ENCODE measurements at places on chromosomes 1 and 21.

- DNase-seq: peak; percentile 41
Observed at GRCh38 chr1:27571439-27572018, 32.4 kb downstream of the AHDC1 start.

GRCh38 chr1:226129230-226129629 is 57.3 kb downstream of the ACBD3 start:
- no peak for DNase-seq

GRCh38 chr1:222948079-222948478 is 133.2 kb downstream of the DISP1 start:
- no peak for DNase-seq

DNA sequence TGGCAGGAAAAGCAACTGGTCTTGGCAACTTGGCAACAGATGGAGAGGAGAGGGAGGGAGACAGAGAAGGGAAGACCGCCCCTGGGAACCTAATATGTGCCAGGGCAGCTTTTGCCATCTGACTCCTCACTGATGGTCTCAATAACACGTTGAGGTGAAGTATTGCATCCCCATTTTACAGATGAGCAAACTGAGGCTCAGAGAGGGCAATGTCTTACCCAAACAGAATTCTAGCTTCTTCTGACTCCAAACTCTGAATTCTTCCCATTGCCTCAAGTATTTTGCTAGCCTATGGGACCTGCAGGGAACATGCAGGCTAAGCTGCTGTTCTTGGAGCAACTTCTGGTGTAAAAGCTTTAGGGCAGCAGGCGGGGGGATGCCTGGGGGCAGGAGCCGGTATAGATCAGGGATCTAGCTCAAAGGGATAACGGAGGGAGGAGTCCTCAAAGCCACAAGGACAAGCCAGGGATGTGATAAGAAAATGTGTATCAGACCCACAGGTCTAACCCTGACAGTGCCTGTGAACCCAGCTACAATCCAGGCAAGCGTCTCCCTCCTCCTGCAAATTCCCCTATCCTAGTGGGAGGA is 7.2 kb upstream of the GUCA2A start:
- no peak for DNase-seq

- no peak for DNase-seq
Observed at GRCh38 chr1:224704107-224704735, 88.1 kb downstream of the CNIH3 start.

- DNase-seq: peak; percentile 46
Observed at GRCh38 chr1:2982615-2983318, 38.5 kb upstream of the ACTRT2 start.

GRCh38 chr1:224783006-224783651 is 146.3 kb upstream of the DNAH14 start:
- no peak for DNase-seq

DNA sequence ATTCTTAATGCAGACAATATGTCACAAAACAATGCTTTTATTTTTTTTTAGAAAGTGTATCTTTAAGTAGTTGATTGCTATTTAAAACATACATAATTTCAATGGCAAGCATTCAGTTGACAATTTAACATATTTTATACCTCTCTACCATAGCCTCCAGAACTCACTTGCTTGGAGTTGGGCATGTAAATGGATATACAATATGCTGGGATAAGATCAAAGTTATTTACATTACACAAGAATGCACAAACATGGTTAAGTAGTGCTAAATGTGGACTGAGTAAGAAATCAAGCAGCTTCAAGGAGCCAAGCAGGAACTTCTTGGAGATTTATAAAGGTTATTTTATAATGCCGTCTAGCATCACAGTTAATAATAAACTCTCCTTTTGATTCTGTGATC is 17.0 kb downstream of the CLCA4 start:
- DNase-seq: no peak

- peak; percentile 42 for DNase-seq
Observed at GRCh38 chr1:83554174-83554573, 444.8 kb downstream of the TTLL7 start.

- DNase-seq: peak; percentile 73
Observed at GRCh38 chr1:228082918-228083870, 686 bp downstream of the ARF1 start.

GRCh38 chr1:247576514-247576913 is 11.6 kb upstream of the OR2G2 start:
- DNase-seq: no peak

Data from Right ventricle myocardium inferior (tissue), 1 donor.